T1000 (cell line): ENCODE measurements at places on chromosomes 13 and 19.

GRCh38 chr13:93039131-93039530 lies 187.5 kb upstream of the GPC6 start:
- DNase-seq: no peak

DNA sequence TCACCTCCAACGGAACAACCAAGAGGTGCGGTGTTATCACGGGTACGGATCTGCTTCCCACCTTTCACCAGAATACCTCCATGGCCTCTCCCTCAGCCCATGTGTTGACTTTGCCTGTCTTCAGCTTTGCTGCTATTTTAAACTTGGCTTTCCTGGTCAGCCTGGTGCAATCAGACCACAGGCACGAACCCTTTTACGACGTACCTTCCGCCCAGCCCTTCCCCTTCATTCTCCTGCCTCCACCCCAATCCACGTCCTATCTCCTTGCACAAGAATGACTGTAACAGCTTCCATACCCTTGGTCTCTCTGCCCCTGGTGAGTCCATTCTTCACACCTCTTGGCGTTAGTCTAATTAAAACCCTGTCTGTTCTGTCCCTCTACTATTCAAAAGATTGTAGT lies 431.7 kb downstream of the EFNB2 start:
- DNase-seq: peak; percentile 39

GRCh38 chr19:48216933-48217332 lies 38.8 kb downstream of the CARD8 start:
- no peak for DNase-seq

DNA sequence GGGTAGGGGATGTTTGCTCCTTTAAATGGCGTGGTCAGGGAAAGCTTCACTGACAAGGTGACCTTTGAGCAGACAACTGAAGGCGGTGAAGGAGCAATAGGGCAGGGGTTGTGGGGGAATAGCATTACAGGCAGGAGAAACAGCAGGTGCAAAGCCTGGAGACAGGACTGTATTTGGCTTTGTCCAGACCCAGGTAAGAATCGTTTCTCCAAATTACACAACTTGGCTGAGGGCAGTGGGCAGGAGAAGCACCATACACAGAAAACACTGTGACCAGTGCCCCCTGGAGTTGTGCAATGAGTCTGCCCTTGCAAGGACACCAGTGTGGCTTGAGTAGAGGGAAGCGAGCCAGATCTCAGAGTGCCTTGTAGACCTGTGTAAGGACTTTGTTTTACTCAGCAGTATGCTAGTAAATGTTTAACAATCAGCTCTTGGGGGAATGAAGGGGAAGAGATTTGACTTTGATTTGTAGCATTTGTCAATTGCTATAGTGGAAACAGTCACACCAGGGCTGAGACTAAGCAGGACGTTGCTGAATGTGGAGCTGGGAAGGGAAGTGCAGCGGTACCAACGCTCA lies 360.0 kb downstream of the DCT start:
- DNase-seq: no peak

- no peak for DNase-seq
Observed at GRCh38 chr19:22515435-22515834, 93.3 kb upstream of the ZNF98 start.

- DNase-seq: peak; percentile 42
Observed at GRCh38 chr13:29918845-29919244, 68.4 kb upstream of the UBL3 start.

GRCh38 chr19:38276942-38277517 lies 12.7 kb downstream of the SPINT2 start:
- DNase-seq: no peak

GRCh38 chr19:29690842-29691241 lies 24.2 kb downstream of the C19orf12 start:
- DNase-seq: peak; percentile 34

GRCh38 chr13:30551189-30551588 lies 66.5 kb upstream of the USPL1 start:
- no peak for DNase-seq

DNA sequence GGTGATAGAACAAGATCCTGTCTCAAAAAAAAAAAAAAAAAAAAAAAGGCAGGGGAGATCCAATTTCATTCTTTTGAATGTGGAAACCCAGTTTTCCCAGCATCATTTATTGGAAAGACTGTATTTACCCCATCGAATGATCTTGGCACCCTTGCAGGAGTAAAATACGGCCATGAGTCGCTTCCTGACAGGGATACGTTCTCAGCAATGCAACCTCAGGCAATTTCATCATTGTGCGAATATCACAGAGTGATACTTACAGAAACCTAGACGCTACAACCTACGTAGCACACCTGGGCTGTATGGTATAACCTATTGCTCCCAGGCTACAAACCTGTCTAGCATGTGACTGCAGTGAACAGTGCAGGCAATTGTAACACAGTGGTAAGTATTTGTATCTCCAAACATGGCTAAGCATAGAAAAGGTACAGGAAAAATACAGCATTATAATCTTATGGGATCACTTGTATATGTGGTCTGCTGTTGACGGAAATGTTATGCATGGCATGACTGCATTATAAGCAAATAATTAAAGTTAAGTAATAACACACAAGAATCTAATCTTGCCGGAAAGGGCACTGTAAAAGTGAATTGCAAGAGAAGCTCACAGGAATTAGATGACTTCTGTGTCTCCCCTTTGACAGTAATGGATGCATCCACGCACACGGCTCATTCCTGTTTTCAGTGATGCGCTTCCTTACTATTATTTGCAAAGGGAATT lies 24.1 kb downstream of the RFX2 start:
- DNase-seq: no peak

DNA sequence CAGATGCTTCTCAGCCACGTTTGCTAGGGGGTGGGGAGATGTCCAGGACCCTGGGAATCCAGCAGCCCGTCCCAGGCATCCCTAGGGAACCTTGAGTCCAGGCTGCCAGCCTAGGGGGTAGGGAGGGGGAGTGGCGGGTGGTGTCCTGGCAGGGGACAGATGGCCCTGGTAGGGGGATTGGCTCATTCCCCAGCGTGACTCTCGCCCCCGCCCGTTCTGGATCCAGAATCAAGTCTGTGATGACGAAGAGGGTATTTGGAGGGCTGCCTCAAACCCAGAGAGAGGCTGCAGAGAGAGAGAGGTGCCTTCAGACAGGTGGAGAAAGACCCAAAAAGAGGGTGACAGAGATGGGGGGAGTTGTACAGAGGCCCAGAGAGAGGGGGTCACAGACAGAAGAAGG lies 4.1 kb downstream of the SLC17A7 start:
- DNase-seq: no peak

GRCh38 chr19:48728911-48729664 lies 9.6 kb upstream of the MAMSTR start:
- DNase-seq: no peak

- DNase-seq: no peak
Observed at GRCh38 chr19:54484451-54484850, 11.4 kb upstream of the CDC42EP5 start.

DNA sequence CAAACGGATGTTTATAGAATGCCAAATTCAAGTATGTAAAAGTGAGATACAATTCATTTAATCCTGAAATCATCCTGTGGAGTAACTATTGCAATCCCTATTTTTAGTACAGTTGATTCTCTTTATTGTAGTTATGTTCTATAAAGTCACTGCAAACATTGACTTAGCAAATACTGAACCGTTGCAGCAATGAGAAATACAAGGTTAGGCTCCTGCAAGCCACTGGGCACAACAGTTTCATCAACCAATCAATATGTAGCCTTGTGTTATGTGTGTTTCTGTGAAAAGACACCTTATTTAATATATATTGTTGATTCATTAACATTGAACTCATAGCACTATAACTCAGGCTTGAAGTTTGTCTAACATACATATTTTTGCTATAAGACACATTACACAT lies 174.4 kb downstream of the DCT start:
- DNase-seq: no peak

DNA sequence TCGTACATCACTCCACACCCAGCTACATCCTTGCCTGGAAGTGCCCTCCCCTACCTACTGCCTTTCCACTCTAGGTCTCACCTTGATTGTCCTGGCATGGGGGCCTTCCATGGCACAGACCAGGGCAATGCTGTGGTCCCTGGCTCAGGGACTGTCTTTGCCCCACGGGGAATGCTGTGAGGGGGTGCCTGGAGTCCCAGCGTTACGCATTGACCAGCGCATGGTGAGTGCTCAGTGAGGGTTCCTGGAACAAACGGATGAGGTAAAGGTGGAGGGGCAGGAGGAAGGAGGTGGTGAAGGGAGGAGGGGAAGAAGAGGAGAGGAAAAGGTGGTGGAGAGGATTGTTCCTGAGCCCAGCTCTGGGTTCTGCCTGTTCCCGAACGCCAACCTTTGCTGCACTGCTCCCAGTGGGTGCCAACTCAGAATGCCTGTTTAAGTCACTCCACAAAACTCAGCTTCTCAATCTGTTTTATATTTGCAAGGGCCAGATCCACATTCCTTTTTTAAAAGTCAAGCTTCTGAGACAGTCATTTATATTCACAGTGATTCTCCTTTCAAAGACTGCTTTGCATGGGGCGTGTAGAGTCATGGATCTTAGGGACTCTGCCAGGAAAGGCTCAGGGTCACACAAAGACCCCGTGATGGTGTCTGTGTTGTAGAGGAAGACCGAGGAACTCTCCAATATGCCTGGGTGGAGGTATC lies 40.8 kb downstream of the CHST8 start:
- no peak for DNase-seq

DNA sequence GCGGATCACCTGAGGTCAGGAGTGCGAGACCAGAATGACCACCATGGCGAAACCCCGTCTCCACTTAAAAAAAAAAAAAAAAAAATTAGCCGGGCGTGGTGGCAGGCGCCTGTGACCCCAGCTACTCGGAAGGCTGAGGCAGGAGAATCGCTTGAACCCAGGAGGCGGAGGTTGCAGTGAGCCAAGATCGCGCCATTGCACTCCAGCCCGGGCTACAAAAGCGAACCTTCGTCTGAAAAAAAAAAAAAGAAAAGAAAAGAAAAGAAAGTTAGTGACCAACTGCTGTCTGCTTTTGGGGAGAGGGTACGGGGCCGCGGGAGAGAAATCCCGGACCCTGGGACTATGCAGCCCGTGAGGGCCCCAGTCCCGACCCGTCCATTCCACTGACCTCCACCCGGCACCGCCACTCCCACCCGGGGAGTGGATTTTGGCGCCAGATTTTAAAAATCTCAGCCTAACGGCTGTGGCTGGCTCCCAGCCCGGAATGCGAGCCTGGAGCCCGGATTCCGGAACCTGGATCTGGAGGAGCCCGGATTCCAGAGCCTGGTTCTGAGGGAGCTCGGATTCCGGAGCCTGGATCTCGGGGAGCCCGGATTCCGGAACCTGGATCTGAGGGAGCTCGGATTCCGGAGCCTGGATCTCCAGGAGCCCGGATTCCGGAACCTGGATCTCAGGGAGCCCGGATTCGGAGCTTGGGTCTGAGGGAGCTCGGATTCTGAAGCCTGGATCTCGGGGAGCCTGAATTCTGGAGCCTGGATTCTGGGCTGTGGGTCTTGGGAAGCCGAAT lies 6.1 kb upstream of the LMNB2 start:
- peak; percentile 97 for DNase-seq

DNA sequence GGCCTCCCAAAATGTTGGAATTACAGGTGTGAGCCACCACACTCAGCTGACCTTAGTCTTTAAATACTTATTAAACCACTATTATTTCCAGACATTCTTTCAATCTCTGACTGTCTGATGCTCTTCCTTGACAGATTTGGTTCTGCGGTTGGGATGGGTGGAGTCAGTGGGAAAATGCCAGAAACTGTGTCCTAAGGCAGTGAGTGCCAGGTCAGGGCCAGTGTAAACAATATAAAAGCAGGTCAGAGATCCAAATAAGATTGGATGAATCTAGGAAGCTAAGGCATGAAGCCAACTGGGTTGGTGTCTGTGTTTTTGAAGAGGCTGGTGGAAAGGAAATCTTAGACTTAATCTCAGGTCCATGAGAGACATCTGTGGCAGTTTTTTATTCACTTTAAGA lies 74.7 kb downstream of the KLF5 start:
- peak; percentile 10 for DNase-seq

GRCh38 chr13:111927181-111927540 lies 139.8 kb upstream of the SOX1 start:
- no peak for DNase-seq

GRCh38 chr13:67353941-67354340 lies 123.8 kb upstream of the PCDH9 start:
- no peak for DNase-seq

DNA sequence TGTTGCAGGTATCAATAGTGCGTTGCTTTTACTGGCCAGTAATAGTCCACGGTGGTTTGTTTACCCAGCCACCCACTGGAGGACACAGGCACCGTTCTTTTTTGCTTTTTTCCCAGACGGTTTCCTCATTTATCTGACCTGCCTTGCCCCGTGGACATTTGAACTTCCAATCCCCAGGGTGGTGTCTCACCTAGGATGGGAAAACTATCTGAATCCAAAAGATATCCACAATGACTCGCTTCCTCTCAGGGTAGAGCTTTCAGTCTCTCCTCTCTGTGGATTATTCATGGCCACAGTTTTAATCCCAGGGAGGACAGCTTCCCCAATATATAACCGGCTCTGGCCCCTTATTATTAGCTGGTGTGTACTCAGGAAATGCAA lies 170.8 kb downstream of the FOXO1 start:
- no peak for DNase-seq

DNA sequence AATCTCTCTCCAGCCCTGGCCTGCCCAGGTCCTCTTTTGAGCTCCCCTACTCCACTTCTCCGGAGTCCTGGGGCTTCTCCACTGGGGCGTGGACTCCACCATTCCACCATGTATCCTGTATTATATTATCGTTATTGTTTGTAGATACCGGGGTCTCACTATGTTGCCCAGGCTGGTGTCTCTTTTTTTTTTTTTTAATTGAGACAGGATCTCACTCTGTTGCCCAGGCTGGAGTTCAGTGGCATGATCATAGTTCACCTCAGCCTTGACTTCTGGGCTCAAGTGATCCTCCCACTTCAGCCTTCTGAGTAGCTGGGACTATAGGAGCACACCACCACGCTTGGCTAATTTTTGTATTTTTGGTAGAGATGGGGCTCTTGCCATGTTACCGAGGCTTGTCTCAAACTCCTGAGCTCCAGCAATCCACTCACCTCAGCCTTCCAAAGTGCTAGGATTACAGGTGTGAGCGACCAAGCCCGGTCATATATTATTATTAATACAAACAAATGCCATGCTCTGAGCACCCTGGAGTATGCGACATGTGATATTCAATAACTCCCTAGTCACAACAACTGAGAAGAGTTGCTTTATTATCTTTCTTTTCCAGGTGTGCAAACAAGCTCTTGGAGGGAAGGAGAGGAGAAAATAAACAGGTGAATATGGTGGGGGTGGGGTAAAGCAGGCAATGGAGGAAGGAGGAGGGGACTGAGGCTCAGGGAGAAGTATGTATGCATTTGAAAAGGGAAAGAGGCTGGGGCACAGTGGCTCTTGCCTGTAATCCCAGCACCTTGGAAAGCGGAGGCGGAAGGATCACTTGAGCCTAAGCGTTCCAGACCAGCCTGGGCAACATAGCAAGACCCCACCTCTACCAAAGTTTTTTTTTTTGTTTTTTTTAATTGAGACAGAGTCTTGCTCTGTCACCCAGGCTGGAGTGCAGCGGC lies 2.8 kb upstream of the CERS4 start:
- DNase-seq: no peak

DNA sequence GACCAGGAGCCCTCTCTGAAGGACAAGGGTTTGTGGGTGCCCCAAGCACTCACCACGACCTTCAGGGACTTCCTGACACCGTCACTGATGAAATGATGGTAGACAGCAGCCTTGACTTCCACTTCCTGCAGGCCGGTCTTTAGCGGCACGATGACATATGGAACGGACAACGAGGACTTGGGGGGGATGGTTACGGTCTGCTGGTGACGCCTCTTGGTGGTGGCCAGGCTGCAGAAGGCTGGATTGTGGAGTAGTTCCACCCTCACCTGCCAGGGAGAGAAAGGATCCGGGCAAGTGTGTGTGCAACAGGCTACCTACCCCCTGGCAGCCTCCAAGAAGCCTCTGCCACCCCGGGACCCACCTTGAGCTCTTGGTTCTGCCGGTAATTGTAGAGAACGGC lies 23.2 kb downstream of the C3 start:
- DNase-seq: no peak
